ENCODE measurements at places on chromosomes 7 and 10. TPM values are rescaled to one million over a fixed set of nuclear protein-coding genes. Genes with fewer than 3 reads are reported as not detected.

Gene NANOS1
- total RNA-seq = 0.17 TPM

Gene SPDYE2
- total RNA-seq = not detected

Gene OR9A2
- not detected for total RNA-seq

Gene ADAM22
- total RNA-seq = 0.30 TPM

Gene CYP2W1
- total RNA-seq = under 0.01 TPM

Gene AKR1C8
- not detected for total RNA-seq

Gene LIPM
- total RNA-seq = not detected

Gene CYP3A4
- total RNA-seq = not detected

Gene CDK14
- total RNA-seq = 12.1 TPM

Gene CPN1
- not detected for total RNA-seq

Gene LOXL4
- total RNA-seq = 12.4 TPM

Gene MET
- 19.9 TPM for total RNA-seq

Gene KMT2C
- 6.4 TPM for total RNA-seq

Gene NEBL
- 1.3 TPM for total RNA-seq

Gene CYP2C19
- total RNA-seq = not detected

Measured in bronchus fibroblast of lung (primary cell).